Pancreas (tissue), 10 donors: ENCODE measurements at places on chromosomes 2 and 18. TPM values are rescaled to one million over a fixed set of nuclear protein-coding genes. Genes with fewer than 3 reads are reported as not detected.

DTNA gene
- 15.3 TPM for polyA plus RNA-seq

GRCh38 chr2:213980883-213981282, 430.0 kb upstream of the VWC2L start:
- DNase-seq: no peak

DNA sequence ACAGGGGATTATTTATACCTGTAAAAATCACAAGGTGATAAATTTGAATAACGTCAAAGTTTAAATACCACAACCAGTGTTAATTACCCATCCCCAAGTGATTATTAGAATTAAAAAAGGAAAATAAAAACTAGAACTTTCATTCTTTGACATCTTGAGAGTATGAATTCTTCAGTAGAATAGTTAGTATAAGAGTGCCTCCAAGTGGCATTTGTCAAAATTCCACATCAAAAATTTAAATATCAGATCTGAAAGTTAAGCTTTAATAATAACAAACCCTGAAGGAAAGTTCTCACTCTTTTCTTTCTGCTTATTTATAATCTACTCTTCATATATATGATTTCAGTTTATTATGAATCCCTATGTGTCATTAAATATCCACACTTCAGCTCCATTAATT, 273.7 kb upstream of the KYNU start:
- DNase-seq: no peak

- DNase-seq: no peak
Measured at GRCh38 chr2:14675489-14675888, 43.0 kb downstream of the LRATD1 start.
